Epithelial cell of prostate (primary cell): ENCODE measurements at places on chromosomes 11 and 22.
A peak's percentile ranks its signal among the peaks of the same experiment; 100 is the strongest.

DNA sequence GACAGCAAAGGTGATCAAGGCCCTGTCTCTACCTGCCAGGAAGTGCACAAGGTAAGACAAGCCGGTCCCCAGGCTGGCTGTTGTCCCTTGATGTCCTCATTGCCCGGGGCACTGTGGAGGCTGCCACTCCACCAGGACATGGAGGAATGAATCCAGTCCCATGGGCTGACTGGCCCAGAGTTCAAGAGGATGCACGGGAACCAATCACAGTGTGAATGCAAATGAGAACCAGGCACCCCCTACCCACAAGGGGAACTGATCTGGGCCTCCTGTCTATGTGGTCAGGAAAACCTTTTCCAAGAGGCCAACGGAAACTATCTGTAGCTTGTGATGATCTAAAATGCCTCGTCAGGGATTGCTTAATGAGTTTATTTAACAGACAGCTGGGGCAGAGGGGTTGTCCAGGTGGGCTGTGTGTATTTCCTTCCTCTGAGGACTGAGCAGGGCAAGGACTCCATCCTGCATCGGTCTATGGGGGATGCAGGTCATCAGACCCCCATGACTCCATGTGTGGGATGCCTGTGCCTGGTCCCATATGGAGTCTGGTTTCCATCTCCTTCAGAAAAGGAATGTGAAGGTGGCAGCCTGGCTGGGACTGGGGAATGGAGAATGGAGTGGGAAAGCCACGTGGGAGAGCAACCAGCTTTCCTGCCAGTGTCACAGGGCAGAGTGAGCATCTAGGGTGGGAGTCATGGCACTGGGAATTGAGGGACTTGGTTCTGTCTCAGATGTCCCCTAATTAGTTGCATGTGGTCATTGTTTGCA, 60.5 kb downstream of the CD82 start:
- DNase-seq = no peak

DNA sequence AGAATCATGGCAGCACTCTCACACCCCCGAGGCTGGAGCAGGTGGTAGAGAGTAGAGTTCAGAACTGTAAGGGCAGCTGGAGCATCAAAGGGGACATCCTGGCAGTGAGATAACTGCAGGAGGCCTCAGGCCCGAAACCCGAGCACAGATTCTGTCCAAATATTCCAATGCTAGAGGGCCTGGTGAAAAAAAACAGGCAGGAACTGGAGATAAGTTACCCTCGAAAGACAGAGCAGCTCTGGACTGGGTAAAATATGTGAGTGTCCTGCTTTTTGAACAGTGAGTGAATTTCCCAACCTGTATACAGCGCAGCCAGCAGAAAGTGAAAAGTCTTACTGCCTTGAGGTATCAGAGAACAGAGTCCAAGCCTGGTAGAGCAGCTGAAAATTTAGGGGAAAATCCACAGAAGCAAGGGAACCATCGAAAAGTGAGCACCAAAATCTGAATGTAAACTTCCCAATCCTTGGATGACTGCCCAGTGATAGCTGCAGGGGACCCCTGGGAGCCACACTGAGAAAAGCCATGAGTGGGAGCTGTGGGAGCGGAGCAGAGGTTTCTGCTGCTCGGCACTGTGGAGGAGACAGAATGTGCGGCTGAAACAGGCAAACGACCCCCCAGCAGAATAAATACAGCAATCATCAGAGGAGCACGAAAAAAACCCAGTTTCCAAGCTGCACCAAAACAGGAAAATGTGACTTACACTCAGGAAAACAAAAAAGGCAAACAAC, 50.6 kb downstream of the WNT11 start:
- no peak for DNase-seq

DNA sequence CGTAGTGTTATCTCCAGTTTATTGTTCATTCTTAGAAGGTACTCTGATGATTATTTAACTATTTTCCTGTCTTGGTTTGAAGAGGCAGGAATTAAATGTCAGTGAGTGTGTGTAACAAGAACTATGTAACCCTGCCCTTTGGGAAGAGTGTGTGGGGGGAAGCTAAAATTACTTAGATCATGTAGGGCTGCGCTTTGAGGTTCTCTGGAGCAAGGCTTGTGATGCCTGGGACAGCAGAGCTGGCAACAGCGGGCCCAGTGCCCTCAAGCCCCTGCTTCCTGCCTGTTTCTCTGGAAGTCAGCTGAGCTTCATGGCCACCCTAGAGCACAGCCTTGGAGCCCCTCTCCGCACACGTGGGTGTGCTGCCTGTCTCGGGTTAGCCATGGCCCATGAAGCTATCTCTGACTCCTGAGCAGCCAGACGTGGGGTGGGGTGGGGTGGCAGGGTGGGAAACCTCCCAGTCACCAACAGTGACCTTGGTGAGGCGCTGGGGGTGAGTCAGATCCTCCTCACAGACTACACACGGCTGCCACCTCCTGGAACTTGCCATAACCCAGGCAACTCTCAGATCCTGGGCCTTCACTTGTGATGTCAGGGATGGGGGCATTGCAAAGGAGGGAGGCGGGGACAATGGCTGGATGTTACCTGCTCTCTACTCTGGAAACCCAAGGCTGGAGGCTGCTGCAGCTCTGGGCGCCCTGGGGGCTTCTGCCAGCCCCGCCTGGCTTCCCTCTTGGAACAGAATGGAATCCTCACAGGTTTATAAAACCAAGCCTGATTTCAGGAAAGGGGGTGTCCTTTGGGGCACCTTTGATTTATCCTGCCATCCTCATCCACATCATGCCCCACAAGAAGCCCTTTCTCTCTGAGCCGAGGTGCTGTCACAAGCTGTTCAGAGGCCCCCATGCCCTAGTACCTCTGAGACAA, 88.6 kb downstream of the SNX19 start:
- peak; percentile 45 for DNase-seq

DNA sequence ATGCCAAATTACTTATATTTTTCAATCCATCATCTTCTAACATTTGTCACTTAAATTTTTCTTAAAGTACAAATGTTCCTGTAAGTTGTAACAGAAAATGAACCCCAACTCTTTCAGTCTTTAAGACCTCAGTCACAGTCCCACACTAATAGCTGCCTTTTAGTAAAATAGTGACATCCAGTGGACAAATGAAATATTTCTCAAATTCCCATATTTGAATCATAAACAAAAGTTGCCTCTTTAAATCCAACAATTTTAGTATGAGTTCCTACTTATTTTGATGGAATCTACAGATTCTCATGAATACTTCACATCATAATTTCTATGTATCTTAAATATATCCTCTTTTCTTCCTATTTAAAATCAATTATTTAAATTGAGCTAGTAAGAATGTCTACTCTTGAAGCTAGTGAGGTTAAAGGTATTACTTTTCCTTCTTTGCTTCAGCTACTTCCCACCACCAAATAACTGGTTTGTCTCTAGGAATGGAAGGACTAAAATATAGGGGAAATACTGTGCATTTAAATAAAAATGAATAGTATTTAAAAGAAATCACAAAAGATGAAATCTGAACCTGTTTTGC, 9.2 kb downstream of the LIN7C start:
- no peak for DNase-seq

GRCh38 chr11:122696662-122697061, 41.1 kb downstream of the UBASH3B start:
- no peak for DNase-seq

DNA sequence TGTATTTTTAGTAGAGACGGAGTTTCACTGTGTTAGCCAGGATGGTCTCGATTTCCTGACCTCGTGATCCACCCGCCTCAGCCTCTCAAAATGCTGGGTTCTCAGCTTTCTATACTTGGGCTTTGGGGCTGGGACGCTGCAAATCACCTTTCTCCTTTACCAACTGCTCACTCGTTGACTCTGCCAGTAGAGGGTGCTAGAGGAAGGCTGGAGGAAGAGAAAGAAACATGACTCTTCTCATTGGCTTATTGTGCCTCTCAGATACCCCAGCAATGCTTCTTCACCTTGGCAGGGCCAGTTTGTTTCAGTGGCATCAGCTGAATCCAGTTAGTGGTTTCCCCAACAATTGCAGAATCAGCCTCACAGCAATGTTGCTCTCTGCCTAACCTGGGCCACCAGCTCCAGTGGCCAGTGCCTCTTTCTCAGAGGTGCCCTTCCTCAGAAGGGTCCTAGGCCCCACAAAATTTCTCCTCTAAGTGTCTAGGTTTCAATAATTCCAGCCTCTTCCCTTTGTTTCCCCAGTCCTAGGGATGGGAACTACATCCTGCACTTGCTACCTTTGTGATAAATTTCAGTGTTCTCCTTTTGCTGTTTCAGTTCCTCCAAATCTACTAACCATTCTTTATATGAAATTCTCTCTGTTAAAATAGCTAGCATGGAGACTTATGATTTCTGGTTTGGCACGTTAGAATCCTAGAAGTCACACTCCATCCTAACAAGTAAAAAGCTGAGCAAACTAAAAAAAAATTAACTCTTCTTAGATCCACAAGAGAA, 71.5 kb upstream of the VSTM5 start:
- DNase-seq = no peak

DNA sequence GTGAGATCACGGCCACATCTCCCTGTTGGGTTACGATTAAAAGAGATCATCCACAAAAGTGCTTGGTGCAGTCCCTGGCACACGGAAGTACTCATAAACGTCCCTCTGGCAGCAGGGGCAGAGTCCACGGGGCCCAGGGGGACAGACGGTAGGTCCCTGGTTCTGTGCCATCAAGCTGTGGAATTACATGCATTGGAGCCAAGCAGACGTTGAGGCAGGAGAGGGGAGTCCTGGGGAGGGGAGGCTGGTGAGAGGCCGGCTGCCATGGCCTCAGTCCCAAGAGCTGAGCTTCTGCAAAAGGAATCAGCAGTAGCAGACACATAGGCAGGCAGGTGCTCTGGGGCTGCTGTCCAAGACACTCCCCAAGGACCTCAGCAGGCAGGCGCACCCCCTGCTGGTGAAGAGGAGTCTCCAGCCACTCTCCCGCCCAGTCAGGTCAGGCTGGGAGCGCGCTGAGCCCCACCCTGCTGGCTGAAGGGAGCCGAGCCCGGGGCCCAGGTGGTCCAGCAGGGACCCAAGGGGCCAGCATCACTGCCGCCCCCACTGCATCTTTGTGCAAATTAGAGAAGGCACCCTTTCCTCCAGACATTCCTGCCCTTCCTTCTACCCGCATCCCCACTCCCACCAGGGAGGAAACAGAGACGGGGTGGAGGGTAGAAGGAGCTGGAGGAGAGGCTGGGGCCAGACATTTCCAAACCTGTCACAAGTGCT, 7.6 kb upstream of the KCTD17 start:
- DNase-seq = peak; percentile 34

- DNase-seq = no peak
These were observed 29.9 kb upstream of the MALAT1 start for GRCh38 chr11:65468874-65469333.

DNA sequence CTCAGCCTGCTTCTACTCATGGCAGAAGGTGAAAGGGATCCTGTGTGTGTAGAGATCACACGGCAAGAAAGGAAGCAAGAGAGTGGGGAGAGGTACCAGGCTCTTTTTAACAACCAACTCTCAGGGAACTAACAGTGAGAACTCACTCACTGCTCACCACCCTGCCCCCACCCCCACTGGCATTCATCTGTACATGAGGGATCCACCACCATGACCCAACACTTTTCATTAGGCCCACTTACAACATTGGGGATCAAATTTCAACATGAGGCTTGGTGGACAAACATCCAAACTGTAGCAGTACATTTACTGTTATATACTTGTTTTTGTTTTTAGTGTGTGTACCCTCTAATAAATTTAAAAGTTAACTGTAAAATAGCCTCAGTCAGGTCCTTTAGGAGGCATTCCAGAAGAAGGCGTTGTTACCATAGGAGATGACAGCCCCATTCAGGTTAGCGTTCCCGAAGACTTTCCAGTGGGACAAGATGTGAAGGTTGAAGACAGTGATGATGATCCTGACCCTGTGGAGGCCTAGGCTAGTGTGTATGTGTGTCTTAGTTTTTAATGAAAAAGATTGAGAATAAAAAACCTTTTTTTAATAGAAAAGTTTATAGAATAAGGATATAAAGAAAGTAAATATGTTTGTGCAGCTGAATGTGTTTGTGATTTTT, 11.3 kb downstream of the CUL5 start:
- DNase-seq = no peak

GRCh38 chr11:1504581-1505290, 18.2 kb upstream of the MOB2 start:
- no peak for DNase-seq

- peak; percentile 89 for DNase-seq
These were observed 531.7 kb downstream of the ETS1 start for GRCh38 chr11:128055576-128056217.

DNA sequence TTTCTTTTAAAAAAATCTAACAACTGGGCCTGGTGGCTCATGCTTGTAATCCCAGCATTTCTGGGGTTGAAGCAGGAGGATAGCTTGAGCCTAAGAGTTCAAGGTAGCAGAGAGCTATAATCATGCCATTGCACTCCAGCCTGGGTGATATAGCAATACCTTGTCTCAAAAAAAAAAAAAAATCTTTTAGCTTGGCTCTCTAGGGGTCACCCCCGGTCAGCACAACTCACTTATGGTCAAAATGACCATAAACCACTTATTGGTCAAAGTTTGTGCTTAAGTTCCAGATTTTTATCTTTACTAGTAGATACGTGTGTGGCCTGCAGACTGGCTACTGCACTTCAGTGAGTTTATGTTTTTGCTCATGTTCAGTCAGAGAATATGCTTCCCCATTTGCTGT, 6.3 kb upstream of the SPDYC start:
- DNase-seq = no peak

GRCh38 chr11:81839016-81839415, 894.6 kb downstream of the FAM181B start:
- no peak for DNase-seq

- no peak for DNase-seq
These were observed 17.5 kb upstream of the ADSL start for GRCh38 chr22:40328546-40329456.

DNA sequence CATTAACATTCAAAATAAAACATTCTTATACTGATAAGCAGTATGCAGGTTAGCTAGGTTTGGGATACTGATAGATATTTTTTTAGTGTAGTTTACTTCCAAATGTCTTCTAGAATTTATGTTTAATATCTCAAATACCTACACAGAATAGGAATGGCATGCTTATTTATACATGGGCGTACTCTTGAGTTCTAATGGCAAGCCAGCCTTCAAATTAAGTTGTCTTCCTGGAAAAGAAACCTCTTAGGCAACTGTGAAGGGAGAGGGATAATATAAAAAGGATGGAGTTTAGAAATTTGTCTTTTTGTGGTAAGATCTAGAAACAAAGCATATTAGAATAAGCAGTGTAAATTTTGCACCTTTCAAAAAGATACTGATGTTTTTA, 65.4 kb downstream of the MTMR3 start:
- DNase-seq = no peak

- DNase-seq = no peak
These were observed 52.6 kb downstream of the XRRA1 start for GRCh38 chr11:74896311-74896710.

GRCh38 chr22:19766511-19767426, 6.2 kb downstream of the TBX1 start:
- DNase-seq = no peak
